ENCODE measurements at places on chromosomes 13 and 19. TPM values are rescaled to one million over a fixed set of nuclear protein-coding genes. Genes with fewer than 3 reads are reported as not detected.

The CEACAM1 gene
- 2.2 TPM for total RNA-seq

The SHD gene
- total RNA-seq: 0.53 TPM

The ZNF728 gene
- not detected for total RNA-seq

The C19orf67 gene
- total RNA-seq: not detected

The COMP gene
- not detected for total RNA-seq

The BST2 gene
- 0.29 TPM for total RNA-seq

The PEG3 gene
- not detected for total RNA-seq

The KCTD12 gene
- total RNA-seq: 0.78 TPM

The RETN gene
- total RNA-seq: not detected

The STXBP2 gene
- total RNA-seq: 0.12 TPM

The POLRMT gene
- total RNA-seq: 58.4 TPM

The CYP2A7 gene
- not detected for total RNA-seq

The DCLK1 gene
- 13.6 TPM for total RNA-seq

The TMEM238 gene
- total RNA-seq: 1.2 TPM

The PALM gene
- total RNA-seq: 42.9 TPM

The EPSTI1 gene
- 1.7 TPM for total RNA-seq

The CEACAM20 gene
- total RNA-seq: not detected

The SPRY2 gene
- total RNA-seq: 3.3 TPM

The CASP14 gene
- total RNA-seq: not detected

The NLRP4 gene
- not detected for total RNA-seq

The LRRC63 gene
- 0.29 TPM for total RNA-seq

The MBNL2 gene
- 204 TPM for total RNA-seq

Data from A172 (cell line).